Osteoblast (primary cell): ENCODE measurements at places on chromosomes 1 and 21. TPM values are rescaled to one million over a fixed set of nuclear protein-coding genes. Genes with fewer than 3 reads are reported as not detected.

GJA8 gene
- total RNA-seq = not detected in 2 replicates

PIGP gene
- 2.5 and 5.9 TPM in 2 replicates for total RNA-seq

OR2T29 gene
- total RNA-seq = not detected in 2 replicates

DUSP23 gene
- total RNA-seq = 13.8 and 15.9 TPM in 2 replicates

UBL4B gene
- total RNA-seq = 1.1 and 1.8 TPM in 2 replicates

LENEP gene
- 0.88 TPM in 1 of 2 replicates, not detected in the other for total RNA-seq

HSF2BP gene
- 1.8 and 2.1 TPM in 2 replicates for total RNA-seq

CAPN9 gene
- under 0.01 TPM in 1 of 2 replicates, not detected in the other for total RNA-seq

G0S2 gene
- total RNA-seq = 10.5 and 11.2 TPM in 2 replicates

GRCh38 chr1:156494309-156494895, 6.2 kb downstream of the MEF2D start:
- peak; percentile 56 for DNase-seq
- H3K4me1 ChIP-seq = peaks cover 77% of the 10 kb centered on the region
- H3K4me3 ChIP-seq = no peak overlapping the region
- no peak overlapping the region for H3K27ac ChIP-seq

DNA sequence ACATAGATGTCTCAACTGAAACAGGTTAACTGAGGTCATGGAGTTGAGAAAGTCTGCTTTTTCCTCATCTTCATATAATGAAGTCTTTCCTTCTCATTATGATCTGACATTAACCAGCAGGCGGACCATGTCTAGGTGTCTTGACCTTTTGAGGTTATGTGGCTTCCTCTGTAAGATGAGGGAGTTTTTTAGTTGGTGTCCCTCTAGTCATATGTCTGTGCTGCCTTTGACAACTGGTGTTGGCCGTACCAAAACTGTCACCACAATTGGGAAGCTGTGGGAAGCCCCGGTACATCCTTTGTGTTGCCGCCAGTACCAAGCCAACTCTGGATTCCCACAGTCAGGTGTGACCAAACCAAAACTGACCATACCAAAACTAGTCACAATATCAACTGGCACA, 105.1 kb downstream of the PBX1 start:
- no peak overlapping the region for H3K4me3 ChIP-seq
- H3K36me3 ChIP-seq = no peaks in the 10 kb centered on the region

DNA sequence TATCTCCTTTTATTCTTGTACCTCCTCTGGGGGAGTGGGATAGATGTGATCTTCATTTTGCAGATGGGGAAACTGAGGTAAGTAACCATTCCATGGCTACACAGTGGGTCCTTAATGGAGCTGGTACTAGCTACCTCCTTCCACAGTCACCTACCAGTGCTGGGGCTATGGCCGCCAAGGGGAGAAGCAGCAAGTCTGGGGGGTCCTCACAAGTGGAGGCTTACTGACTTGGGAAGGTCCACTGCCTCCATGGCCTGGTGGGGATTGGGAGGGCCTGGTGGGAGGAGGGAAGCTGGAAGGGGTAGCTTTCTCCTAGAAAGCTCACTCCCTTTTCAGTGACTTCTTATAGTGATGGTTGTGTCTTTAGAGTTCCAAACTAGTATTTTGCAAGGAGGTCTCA, 5.9 kb upstream of the FOXO6 start:
- no peak for DNase-seq
- H3K4me1 ChIP-seq = peaks cover 13% of the 10 kb centered on the region
- no peaks in the 10 kb centered on the region for H3K36me3 ChIP-seq

DNA sequence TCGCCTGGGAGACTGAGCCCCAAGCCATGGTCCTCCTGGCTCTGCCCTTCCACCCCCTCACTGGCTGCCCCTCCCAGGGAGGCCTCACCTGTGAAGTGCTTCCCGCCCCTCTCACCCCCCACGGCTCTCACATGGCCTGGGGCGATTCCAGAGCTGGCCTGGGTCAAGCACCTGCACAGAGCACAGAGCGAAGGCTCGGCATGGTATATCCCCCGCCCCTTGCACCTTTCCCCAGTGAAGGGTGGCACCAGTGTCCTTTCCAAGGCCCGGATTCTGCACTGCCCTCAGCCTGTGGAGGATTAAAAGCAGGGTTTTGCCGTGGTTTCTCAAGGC, 1.1 kb upstream of the AJAP1 start:
- peaks cover 9% of the 10 kb centered on the region for H3K27me3 ChIP-seq
- no peak overlapping the region for H3K27ac ChIP-seq
- peak; percentile 85 for DNase-seq
- H3K36me3 ChIP-seq = no peaks in the 10 kb centered on the region
- no peaks in the 10 kb centered on the region for H3K4me1 ChIP-seq
- H3K4me3 ChIP-seq = no peak overlapping the region

DNA sequence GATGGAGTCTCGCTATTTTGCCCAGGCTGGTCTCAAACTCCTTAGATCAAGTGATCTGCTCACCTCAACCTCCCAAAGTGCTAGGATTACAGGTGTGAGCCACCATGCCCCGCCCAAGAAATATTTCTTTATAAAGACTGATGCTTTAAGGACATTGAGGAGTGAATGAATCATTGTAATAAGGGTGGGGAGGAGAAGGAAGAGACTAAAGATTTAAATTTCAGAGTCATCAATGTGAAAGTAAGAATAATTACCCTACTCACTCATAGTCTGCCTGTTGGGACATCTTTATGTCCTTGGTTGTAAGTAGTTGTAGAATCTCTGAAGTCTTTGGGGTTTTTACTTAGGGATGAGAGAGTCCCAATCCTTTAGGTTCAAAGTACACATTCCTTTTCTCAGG, 7.3 kb downstream of the KDM1A start:
- H3K27me3 ChIP-seq = no peaks in the 10 kb centered on the region
- H3K4me3 ChIP-seq = no peak overlapping the region
- no peak overlapping the region for H3K27ac ChIP-seq

- H3K4me3 ChIP-seq = no peak overlapping the region
- DNase-seq = no peak
- H3K27ac ChIP-seq = no peak overlapping the region
- no peaks in the 10 kb centered on the region for H3K36me3 ChIP-seq
- peaks cover 15% of the 10 kb centered on the region for H3K4me1 ChIP-seq
These were observed 475.6 kb downstream of the LTN1 start for GRCh38 chr21:28516991-28517592.

GRCh38 chr1:214637125-214637524, 34.1 kb downstream of the CENPF start:
- no peak overlapping the region for H3K27ac ChIP-seq
- H3K36me3 ChIP-seq = peaks cover 28% of the 10 kb centered on the region
- no peak overlapping the region for H3K4me3 ChIP-seq
- no peak for DNase-seq
- H3K4me1 ChIP-seq = peaks cover 13% of the 10 kb centered on the region

- no peak overlapping the region for H3K27ac ChIP-seq
- no peaks in the 10 kb centered on the region for H3K4me1 ChIP-seq
- H3K36me3 ChIP-seq = no peaks in the 10 kb centered on the region
- H3K27me3 ChIP-seq = peaks cover 27% of the 10 kb centered on the region
- H3K4me3 ChIP-seq = no peak overlapping the region
These were observed 2.2 kb downstream of the PGBD5 start for GRCh38 chr1:230423951-230424350.

DNA sequence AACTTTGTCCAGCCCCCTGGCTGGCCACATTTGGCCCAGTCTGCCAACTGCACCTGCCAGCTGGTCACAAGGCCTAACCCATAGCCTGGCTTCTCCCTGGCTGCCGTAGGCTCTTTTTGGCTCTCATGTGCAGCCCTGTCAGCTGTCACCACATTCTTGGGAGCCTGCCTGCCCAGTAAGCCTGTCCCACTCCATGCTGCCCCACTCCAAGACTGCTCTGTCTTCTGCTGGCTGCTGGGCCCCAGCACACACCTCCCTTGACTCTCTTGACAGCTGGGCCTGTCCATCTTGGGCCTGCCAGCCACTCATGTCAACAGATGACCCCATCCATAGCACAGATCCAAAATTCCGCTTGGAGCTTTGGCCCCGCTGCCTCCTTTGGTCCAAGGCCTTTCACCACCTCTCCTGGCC, 74.3 kb upstream of the EDN2 start:
- no peaks in the 10 kb centered on the region for H3K36me3 ChIP-seq
- H3K4me1 ChIP-seq = no peaks in the 10 kb centered on the region
- H3K4me3 ChIP-seq = no peak overlapping the region
- H3K27me3 ChIP-seq = no peaks in the 10 kb centered on the region
- DNase-seq = no peak

GRCh38 chr21:24870633-24871032, 736.6 kb downstream of the MRPL39 start:
- H3K27ac ChIP-seq = no peak overlapping the region
- H3K4me3 ChIP-seq = no peak overlapping the region
- H3K27me3 ChIP-seq = no peaks in the 10 kb centered on the region
- no peaks in the 10 kb centered on the region for H3K36me3 ChIP-seq
- DNase-seq = no peak

DNA sequence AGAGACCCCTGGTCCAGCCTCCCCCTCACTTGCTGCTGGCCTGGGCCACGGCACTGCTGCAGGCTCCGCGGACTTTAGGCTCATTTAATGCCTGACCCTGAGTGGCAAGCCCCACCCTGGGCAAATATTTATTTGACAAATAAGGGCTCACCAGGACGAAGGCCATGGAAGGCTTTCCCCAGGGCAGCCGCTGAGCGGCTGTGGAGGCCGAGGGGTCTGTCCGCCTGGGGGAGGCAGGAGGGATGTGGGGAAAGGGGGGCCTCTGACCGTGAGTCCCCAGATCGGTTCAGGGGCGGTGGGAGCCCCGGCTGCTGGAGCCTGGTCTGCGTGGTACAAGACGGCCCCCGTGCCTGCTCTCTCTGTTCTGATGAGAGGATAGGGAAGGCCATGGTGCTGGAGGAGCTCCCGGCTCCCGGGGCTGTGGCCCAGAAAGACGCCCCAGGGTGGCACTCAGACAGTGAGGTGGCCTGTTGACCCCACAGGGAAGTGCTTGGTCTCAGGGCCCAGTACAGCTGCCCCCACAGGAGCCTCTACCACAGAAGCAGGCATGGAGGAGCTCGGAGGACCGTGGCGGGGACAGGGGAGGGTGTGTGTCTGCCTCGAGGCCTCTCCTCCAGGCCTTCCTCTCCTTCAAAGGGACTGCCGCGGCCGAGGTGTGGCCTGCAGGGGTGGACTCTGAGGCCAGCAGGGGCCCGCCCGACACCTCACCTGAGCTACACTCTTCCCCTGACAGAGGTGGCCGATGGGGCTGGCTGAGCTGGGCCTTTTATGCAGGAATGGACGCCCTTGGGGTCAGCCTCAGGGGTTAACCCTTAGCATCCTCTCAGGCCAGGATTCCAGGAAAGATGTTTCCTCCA, 9.1 kb upstream of the C1orf159 start:
- H3K4me3 ChIP-seq = no peak overlapping the region
- DNase-seq = peak; percentile 92
- H3K27ac ChIP-seq = no peak overlapping the region
- H3K4me1 ChIP-seq = no peaks in the 10 kb centered on the region

DNA sequence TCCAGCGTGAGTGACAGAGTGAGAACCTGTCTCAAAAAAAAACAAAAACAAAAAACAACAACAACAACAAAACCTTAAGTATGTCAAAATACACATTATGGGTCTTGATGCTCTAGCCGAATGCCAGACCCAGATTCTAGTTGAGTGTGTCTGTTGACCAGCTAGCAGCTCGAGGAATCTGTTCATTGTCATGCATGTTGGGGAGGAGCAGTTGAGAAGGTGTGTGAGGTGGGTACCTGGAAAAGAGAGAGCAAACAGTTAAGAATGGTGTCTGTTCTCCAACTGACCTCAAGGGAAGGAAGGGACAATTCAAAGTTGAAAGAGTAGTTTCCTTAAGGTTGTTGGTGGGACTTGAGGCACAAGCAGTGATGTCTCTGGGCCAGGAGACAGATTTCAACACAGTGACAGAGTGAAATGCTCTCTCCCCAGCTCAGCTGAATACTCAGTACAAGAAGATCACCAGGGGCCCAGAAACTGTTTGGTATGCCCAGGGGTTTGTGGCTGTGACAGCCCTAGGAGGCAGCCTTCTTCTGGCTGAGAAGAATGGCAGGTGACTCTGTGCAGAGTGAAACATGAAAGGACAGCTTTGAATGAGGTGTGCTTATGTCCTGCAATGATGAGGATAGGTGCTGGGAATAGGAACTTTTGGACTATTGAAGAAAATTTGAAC, 14.4 kb upstream of the POU2F1 start:
- peaks cover 13% of the 10 kb centered on the region for H3K27me3 ChIP-seq
- no peaks in the 10 kb centered on the region for H3K4me1 ChIP-seq
- H3K27ac ChIP-seq = no peak overlapping the region
- no peak for DNase-seq
- H3K4me3 ChIP-seq = no peak overlapping the region
- no peaks in the 10 kb centered on the region for H3K36me3 ChIP-seq

DNA sequence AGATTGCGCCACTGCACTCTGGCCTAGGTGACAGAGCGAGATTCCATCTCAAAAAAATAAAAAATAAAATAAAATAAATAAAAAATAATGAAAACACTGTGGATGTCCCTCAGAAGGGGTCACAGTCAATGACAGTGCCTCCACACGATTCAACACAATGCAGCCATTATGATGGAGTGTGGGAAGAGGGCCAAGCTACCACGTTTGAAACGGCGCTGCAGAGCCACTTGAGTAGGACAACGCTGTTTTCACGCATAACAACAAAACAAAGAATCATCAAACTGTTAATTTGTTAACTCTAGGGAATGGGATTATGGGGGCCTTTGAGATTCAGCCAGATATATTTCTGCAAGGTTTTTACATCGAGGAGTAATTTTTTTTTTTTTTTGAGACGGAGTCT, 36.5 kb downstream of the NKAIN1 start:
- H3K4me1 ChIP-seq = no peaks in the 10 kb centered on the region
- no peak overlapping the region for H3K27ac ChIP-seq
- no peaks in the 10 kb centered on the region for H3K27me3 ChIP-seq
